ENCODE measurements at places on chromosomes 11 and 22.

DNA sequence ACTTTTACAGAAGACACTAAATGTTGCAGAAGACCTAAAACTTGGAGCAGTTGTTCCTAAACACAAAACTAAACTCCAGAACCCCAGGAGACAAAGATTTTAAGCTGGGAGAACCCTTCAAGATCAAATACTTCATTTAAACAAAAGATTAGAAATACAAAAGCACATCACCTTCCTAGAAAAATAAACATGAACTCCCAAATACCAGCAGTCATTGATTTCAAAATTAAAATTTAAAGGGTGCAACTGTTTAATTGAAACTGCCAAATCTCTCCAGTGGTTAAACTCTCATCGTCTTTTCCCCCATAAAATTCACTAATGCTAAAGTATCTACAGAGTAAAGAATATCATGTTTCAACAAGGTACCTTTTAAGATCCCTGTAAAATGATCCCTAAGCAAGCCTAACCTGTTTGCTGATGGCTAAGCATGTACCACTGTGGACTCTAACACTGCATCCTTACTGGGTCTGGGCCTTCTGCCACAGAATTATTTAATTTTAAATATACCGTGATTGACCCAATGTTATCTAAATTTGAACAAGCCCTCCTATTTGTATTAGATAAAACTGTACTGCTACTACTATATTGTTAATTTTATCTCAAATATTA, 53.7 kb upstream of the CCDC34 start:
- no peak for DNase-seq

GRCh38 chr11:122140500-122140899, 24.5 kb upstream of the BLID start:
- no peak for DNase-seq

DNA sequence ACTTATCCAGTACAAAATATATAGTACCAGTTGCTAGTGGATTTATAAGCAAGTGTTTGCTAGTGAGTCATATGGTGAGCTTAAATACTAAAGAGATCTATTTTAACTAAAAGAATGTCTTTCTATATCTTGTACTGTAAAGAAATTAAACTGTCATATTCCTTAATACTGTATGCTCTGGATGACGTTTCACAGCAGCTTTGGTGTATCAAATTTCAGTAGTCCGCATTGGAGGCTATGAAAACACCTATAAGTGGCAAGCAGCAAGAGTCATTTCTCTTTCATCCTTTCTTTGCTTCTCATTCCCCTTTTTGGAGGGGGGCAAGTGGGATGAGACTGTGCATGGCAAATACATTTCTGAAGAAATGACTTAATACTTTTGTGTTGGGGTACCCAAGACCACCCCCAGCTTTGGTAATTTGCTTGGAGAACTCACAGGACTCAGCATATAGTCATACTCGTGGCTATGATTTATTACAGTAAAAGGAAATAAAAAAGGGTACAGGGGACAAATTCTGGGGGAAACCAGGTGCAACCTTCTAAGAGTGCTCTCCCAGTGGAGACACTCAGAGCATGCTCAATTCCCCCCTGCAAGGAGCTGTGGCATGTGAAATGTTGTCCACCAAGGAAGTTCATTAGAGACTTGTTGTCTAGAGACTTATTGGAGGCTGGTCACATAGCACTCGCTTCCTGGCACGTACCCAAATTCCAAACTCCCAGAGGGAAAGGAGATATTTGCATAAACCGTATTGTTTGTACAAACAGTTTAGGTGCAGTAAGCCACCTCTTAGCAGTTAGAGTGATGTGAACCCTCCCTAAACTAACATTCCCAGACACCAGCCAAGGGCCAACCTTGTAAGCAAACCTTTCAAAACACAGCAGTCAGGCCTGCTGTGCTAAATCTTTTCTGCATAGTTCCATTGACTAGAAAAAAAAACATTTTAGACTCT, 210.8 kb downstream of the PGR start:
- DNase-seq = peak; percentile 5

- no peak for DNase-seq
These were observed 33.6 kb downstream of the OSBP start for GRCh38 chr11:59582006-59582405.

GRCh38 chr22:39954584-39955055, 5.6 kb upstream of the TMA7B start:
- peak; percentile 49 for DNase-seq

GRCh38 chr11:76742902-76743301, 40.3 kb upstream of the TSKU start:
- DNase-seq = peak; percentile 63

DNA sequence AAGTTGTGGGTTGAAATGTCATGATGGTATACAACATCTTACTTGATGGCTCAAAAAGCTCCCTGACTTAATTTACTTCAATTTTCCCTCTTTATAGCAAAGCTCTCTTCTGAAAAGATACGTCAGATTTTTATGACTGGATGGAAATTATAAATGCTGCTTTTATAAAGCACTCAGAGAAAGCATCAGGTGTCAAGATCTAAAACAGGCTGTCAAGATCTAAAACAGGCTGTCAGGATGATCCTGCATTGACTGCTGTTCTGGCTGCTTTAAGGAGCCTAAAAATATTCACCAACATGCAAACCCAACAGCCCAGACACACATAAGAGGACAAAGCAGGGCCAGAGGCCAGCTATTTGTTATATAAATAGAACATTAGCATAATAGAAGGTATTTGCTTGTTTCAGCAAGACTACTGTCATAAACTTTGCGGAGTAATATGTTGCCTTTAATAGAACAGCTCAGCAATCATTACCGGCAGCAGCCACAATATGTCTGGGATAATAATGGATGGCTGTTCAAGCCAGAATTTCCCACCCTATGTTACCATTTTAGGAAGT, 77.3 kb upstream of the ANO5 start:
- DNase-seq = no peak

DNA sequence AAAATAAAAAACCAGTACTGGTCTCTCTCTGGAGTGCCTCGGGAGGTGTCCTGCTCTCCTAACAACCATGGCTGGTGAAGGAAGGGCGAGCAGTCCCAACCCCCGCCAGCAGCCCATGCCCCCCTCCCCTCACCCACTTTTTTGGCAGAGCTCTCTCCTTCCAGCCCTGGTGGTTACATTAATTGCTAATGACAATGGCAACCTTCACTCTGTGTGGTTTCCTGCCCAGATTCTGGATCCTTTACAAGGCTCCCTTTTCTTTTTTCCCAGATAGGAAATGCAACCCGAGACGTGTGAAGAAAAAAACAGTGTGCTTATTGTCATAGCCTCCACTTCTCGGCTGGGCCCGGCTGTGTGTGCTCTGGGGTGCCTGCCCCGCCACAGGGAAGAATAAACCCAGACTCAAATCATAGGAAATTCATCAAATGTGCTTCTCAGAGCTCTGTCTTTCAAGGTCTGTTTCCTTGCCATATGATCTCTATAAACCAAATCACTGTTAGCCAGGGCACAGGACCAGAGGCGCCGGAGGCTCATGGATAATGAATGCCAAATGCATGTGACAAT, 513.0 kb downstream of the SOX6 start:
- DNase-seq = no peak
